Transverse colon (tissue), 4 donors: ENCODE measurements at places on chromosomes 2 and 18. TPM values are rescaled to one million over a fixed set of nuclear protein-coding genes. Genes with fewer than 3 reads are reported as not detected.

The RAB31 gene
- 17.5 TPM for total RNA-seq

The ABCA12 gene
- total RNA-seq = not detected

The TMBIM1 gene
- total RNA-seq = 240 TPM

The FAP gene
- total RNA-seq = 3.5 TPM

The HOXD10 gene
- 3.4 TPM for total RNA-seq

The NYAP2 gene
- total RNA-seq = 0.14 TPM

The TEKT4 gene
- not detected for total RNA-seq

The CRYGD gene
- not detected for total RNA-seq

The DLX1 gene
- total RNA-seq = not detected

The RPRD1A gene
- 59.9 TPM for total RNA-seq

The ASB18 gene
- total RNA-seq = not detected

The BCL11A gene
- 20.6 TPM for total RNA-seq

The FAM110C gene
- 53.9 TPM for total RNA-seq

The ONECUT2 gene
- total RNA-seq = 0.14 TPM

The EPC2 gene
- total RNA-seq = 26.5 TPM

The REG3A gene
- not detected for total RNA-seq
